ENCODE measurements at places on chromosomes 6 and 20. TPM values are rescaled to one million over a fixed set of nuclear protein-coding genes. Genes with fewer than 3 reads are reported as not detected.

GRCh38 chr6:8513174-8513573 is 77.8 kb upstream of the SLC35B3 start:
- H3K4me3 ChIP-seq, result no peak overlapping the region
- H3K27ac ChIP-seq, result no peak overlapping the region
- no peaks in the 10 kb centered on the region for H3K27me3 ChIP-seq
- no peaks in the 10 kb centered on the region for H3K4me1 ChIP-seq
- DNase-seq, result no peak

DNA sequence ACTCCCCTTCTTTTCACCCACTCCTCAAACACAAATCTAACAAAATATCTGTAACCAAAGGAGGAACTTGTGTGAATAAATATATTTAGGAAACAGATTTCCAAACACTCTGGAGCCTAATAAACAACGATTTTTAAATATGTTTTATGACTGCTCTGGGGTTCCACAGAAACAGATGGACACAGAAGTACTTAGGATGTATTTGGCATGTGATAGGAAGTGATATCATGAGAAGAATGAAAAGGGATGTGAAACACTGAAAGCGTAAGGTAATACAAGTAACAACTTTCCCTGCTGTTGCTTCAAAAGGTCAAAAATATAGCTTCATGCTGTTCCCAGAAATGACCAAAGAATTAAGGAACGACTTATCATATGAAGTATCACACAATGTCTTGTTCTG is 26.1 kb upstream of the ENPP1 start:
- H3K4me3 ChIP-seq, result no peak overlapping the region
- no peaks in the 10 kb centered on the region for H3K27me3 ChIP-seq
- no peak overlapping the region for H3K27ac ChIP-seq
- DNase-seq, result no peak
- no peaks in the 10 kb centered on the region for H3K4me1 ChIP-seq
- no peaks in the 10 kb centered on the region for H3K36me3 ChIP-seq

DNA sequence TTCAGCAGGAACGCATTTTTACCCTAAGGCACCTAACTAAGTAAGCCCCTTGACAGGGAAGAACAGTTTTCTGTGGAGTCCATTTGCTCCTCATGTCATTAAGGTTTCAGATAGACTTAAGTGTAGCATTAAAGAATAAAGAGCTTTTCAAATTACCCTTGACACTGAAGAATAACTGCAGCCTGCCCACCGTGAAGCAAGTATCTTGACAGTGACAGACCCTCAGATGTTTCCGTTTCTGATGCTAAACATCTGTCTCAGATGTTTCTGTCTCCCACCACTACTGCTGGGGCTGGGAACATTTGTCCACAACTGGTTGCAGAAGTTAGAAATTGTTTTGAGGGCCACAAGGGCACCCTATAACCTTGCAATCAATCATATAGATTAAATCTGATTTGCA is 50.0 kb downstream of the SNAP25 start:
- DNase-seq, result no peak
- H3K27me3 ChIP-seq, result no peaks in the 10 kb centered on the region
- no peak overlapping the region for H3K27ac ChIP-seq

Gene SPDEF
- 0.50 TPM for total RNA-seq

Gene ETV7
- 0.11 TPM for total RNA-seq

DNA sequence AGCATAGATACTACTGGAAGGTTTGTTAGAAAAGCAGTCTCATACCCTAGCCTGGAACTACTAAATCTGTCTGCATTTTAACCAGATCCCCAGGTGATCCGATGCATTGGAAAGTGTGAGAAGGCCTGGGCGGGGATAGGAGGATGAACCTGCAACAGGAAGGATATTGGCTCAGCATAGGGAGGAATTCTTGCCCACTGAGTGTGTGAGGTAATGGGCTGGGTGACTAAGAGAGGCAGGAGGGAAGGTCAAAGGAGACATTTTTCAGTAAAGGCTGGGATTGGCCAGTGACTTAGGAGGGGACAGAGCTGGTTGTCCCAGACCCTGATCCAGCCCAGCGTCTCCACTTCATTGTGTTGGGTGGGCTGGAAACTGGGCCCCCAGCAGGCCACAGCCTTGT is 191.0 kb upstream of the LRFN2 start:
- H3K27me3 ChIP-seq, result no peaks in the 10 kb centered on the region
- no peak overlapping the region for H3K27ac ChIP-seq
- no peak for DNase-seq
- H3K4me1 ChIP-seq, result no peaks in the 10 kb centered on the region

GRCh38 chr6:74720923-74721322 is 484.9 kb downstream of the COL12A1 start:
- no peak overlapping the region for H3K27ac ChIP-seq
- H3K36me3 ChIP-seq, result no peaks in the 10 kb centered on the region
- no peak overlapping the region for H3K4me3 ChIP-seq
- DNase-seq, result no peak

Gene RAMACL
- total RNA-seq, result 0.56 TPM

- H3K27ac ChIP-seq, result no peak overlapping the region
- no peak for DNase-seq
- peaks cover 22% of the 10 kb centered on the region for H3K4me1 ChIP-seq
- H3K36me3 ChIP-seq, result no peaks in the 10 kb centered on the region
Observed at GRCh38 chr6:46906776-46907175, 15.0 kb downstream of the ADGRF5 start.

GRCh38 chr6:105982761-105983540 is 103.2 kb upstream of the PRDM1 start:
- DNase-seq, result no peak
- H3K4me1 ChIP-seq, result peaks cover 10% of the 10 kb centered on the region
- H3K27me3 ChIP-seq, result peaks cover 87% of the 10 kb centered on the region
- H3K36me3 ChIP-seq, result no peaks in the 10 kb centered on the region

Gene CENPW
- total RNA-seq, result 23.7 TPM

DNA sequence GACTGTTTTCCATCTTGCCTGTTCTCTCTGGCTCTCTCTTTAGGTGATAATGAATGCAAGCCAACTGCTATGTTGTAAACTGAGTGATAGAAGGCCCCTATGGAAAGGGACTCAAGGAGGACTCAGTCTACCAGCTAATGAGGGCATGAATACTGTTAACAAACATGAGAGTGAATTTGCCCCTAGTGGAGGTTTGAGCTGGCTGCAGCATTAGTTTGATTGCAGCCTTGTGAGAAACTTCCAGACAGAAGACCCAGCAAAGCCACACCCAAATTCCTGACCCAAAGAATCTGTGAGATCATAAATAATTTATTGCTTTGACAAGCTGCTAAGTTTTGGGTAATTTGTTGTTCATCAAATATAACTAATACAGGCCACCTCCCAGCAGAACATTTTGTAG is 50.0 kb upstream of the PLCB1 start:
- H3K36me3 ChIP-seq, result no peaks in the 10 kb centered on the region
- no peak overlapping the region for H3K4me3 ChIP-seq
- H3K4me1 ChIP-seq, result no peaks in the 10 kb centered on the region
- H3K27ac ChIP-seq, result no peak overlapping the region
- H3K27me3 ChIP-seq, result no peaks in the 10 kb centered on the region

Gene CST2
- total RNA-seq, result not detected

GRCh38 chr20:46004889-46005473 is 3.7 kb upstream of the MMP9 start:
- H3K27ac ChIP-seq, result no peak overlapping the region
- no peaks in the 10 kb centered on the region for H3K27me3 ChIP-seq
- no peaks in the 10 kb centered on the region for H3K36me3 ChIP-seq
- DNase-seq, result no peak

Gene VIP
- total RNA-seq, result not detected

DNA sequence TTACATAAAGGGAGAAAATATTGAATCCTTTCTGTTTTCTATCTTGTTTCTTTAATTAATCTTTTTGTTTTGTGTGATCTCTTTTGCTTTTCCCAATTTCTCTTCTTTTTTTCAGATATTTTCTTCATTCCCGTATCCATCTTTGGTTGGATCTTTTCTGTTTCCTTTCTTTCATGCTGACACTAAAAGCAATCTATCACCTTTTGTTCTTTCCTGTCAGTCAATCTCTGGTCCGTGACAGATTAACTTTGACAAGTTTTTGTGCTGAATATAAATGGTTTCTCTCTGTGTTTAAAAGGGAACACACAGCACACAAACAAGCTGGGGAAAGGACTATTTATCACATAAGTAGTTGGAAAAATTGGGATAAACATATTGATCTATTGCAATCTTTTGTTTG is 162.8 kb downstream of the GRM1 start:
- no peaks in the 10 kb centered on the region for H3K27me3 ChIP-seq
- peaks cover 23% of the 10 kb centered on the region for H3K4me1 ChIP-seq
- DNase-seq, result peak; percentile 24
- no peaks in the 10 kb centered on the region for H3K36me3 ChIP-seq

GRCh38 chr20:4102381-4102780 is 87.0 kb upstream of the RNF24 start:
- H3K36me3 ChIP-seq, result no peaks in the 10 kb centered on the region
- H3K27ac ChIP-seq, result no peak overlapping the region
- no peaks in the 10 kb centered on the region for H3K27me3 ChIP-seq
- no peak overlapping the region for H3K4me3 ChIP-seq

Gene KIAA1755
- total RNA-seq, result 0.22 TPM

Gene TBC1D20
- total RNA-seq, result 23.2 TPM

GRCh38 chr20:1819311-1820137 is 75.7 kb upstream of the SIRPA start:
- no peak for DNase-seq
- no peaks in the 10 kb centered on the region for H3K36me3 ChIP-seq
- no peak overlapping the region for H3K4me3 ChIP-seq
- H3K27me3 ChIP-seq, result no peaks in the 10 kb centered on the region
- peaks cover 34% of the 10 kb centered on the region for H3K4me1 ChIP-seq

GRCh38 chr6:25756382-25757363 is 2.1 kb downstream of the SLC17A4 start:
- H3K27ac ChIP-seq, result no peak overlapping the region
- no peaks in the 10 kb centered on the region for H3K36me3 ChIP-seq
- H3K27me3 ChIP-seq, result no peaks in the 10 kb centered on the region
- H3K4me3 ChIP-seq, result no peak overlapping the region

DNA sequence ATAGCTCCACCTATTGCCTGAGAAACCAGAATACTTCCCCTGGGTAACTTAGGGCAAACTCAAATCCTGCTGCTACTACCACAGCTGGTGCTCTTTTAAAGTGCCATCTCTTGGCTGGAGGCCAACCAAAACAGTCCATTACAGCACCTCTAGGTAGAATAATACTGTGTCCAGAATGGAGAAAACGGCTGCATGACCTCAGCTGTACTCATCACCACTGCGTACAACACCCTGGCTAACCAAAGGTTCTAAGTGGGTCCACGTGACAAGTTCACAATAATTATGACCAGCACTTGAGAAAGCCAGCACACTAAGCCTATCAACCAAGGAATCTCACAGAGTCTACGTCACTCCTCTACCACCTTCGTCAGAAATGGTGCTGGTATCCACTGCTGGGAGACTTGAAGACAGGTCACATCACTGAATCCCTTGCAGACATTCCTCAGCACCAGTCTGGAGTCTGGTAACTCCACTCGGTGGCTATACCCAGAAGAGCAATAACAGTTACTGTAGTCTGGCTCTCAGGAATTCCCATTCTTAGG is 40.9 kb upstream of the PKIB start:
- no peak overlapping the region for H3K4me3 ChIP-seq
- H3K27me3 ChIP-seq, result no peaks in the 10 kb centered on the region
- H3K4me1 ChIP-seq, result no peaks in the 10 kb centered on the region
- no peak overlapping the region for H3K27ac ChIP-seq

- no peak for DNase-seq
- no peaks in the 10 kb centered on the region for H3K4me1 ChIP-seq
- H3K27ac ChIP-seq, result no peak overlapping the region
- no peaks in the 10 kb centered on the region for H3K36me3 ChIP-seq
Observed at GRCh38 chr20:42430598-42430997, 759.1 kb downstream of the PTPRT start.

Gene PHACTR1
- total RNA-seq, result 6.1 TPM

DNA sequence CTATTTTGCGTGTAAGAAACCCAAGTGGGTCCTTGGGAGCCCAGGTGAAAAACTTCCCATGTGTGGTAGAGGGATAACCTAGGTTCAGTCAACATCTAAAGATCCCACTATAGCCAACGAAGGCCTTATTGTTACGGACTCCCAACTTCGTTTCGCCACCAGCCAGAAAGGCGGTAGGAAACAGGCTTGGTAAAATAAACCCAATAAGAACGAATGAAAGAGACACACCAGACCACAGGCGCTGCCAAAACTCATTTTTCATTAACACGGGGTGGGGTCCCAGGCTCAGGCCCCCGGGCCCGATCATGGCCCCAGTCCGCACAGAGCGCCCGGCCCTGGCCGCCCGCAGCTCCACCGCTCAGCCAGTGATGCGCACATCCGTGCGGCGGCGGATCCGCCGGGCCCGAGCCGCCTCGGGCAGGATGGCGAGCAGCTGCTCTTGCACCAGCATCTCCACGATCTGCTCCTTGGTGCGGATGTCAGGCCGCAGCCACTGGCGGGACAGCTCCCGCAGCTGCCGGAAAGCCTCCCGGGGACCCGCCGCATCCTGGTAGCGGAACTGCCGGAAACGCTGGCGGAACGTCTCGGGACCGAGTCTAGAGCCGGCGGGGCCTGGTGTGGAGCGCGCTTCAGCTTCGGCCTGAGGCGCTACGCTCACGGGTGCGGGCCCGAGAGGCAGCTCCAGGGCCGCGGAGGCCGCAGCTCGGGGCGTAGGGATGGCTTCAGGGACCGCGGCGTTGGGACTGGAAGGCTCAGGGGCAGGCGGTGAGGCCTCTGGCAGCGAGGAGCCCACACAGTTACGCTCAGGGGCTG is 709 bp downstream of the SCAND1 start:
- H3K27me3 ChIP-seq, result no peaks in the 10 kb centered on the region
- peaks cover 4% of the 10 kb centered on the region for H3K36me3 ChIP-seq
- H3K4me3 ChIP-seq, result peak overlapping the region; percentile 84
- peak overlapping the region; percentile 99 for H3K27ac ChIP-seq
- H3K4me1 ChIP-seq, result peaks cover 14% of the 10 kb centered on the region
- peak; percentile 69 for DNase-seq

- DNase-seq, result no peak
- no peak overlapping the region for H3K4me3 ChIP-seq
- H3K36me3 ChIP-seq, result no peaks in the 10 kb centered on the region
- no peak overlapping the region for H3K27ac ChIP-seq
- no peaks in the 10 kb centered on the region for H3K4me1 ChIP-seq
Observed at GRCh38 chr20:35008411-35009342, 53.0 kb downstream of the MYH7B start.

GRCh38 chr20:63128367-63128766 is 87.6 kb downstream of the YTHDF1 start:
- no peaks in the 10 kb centered on the region for H3K36me3 ChIP-seq
- peaks cover 11% of the 10 kb centered on the region for H3K27me3 ChIP-seq
- DNase-seq, result no peak
- no peak overlapping the region for H3K27ac ChIP-seq

- peaks cover 9% of the 10 kb centered on the region for H3K36me3 ChIP-seq
- no peaks in the 10 kb centered on the region for H3K4me1 ChIP-seq
- no peak for DNase-seq
- no peaks in the 10 kb centered on the region for H3K27me3 ChIP-seq
Observed at GRCh38 chr20:18532626-18533025, 24.9 kb downstream of the SEC23B start.
